ENCODE measurements at places on chromosomes 5 and 9.

GRCh38 chr5:148996270-148996669 is 66.6 kb downstream of the SH3TC2 start:
- no peak for DNase-seq

- DNase-seq = no peak
These were observed 24.9 kb downstream of the POU5F2 start for GRCh38 chr5:93716453-93716852.

DNA sequence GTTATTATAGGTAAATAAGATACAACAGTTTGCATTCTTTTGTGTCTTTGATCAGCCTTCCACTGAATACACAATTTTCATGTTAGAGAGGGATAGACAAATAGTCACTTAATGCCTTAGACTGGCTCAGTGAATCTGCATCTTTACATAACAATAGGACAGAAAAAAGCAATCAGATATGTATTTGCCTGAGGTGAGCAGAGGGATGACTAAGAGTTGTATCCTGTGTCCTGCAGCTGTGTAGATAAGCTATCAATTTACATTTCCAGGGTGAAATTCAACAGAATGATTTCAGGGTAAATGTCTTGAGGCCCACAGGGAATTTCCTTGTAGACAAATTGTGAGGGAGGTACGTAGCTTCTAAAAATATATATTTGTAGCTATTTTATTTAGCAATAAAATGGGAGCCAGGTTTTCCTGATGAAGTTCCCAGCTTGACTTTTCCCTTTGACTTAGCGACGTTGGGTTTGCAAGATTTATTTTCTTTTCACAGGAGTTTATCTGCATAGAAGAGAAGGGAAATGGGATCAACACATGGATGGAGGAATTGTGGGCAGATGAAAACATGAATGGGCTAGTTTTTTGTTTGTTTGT is 586.1 kb upstream of the CDH6 start:
- DNase-seq = no peak

DNA sequence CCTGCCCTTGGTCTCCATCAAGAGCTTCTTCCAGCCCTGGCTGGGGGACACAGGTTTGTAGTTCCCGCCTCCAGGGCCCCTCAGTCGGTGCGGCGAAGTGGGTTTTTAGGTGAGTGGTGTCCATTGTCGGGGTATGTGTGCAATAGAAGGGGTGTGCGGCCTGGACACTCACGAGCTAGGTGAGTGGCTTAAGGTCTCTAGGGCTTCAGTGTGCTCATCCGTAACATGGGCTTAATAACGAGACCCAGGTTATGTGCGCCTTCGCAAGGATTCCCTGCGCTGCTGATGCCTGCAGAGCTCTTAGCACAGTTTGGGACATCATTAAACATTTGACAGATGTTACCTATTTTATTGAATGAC is 656 bp downstream of the CEP78 start:
- DNase-seq = no peak

GRCh38 chr9:132487980-132488535 is 78.0 kb downstream of the CFAP77 start:
- DNase-seq = no peak

- no peak for DNase-seq
These were observed 40.5 kb downstream of the NCS1 start for GRCh38 chr9:130212543-130213297.

DNA sequence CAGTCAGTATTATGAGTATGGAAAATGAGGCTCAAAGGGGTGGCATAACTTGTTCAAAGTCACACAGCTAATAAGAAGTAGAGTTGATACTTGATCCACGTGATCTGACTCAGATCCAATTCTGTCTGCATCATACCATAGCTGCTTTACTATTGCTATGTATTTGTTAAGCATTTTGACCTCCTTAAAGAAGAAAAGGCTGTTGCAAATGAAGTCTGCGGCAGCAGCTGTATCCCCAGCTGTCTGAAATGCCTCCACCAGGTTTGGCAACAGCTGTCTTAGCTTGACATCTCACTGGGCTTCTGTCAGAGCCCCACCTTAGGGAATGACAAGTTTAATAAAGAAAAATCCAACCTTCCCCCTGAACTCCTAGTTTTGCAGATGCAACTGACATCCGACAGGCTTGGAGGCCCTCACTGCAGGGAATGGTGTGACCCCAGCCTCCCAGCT is 75.6 kb upstream of the SLC44A1 start:
- no peak for DNase-seq

DNA sequence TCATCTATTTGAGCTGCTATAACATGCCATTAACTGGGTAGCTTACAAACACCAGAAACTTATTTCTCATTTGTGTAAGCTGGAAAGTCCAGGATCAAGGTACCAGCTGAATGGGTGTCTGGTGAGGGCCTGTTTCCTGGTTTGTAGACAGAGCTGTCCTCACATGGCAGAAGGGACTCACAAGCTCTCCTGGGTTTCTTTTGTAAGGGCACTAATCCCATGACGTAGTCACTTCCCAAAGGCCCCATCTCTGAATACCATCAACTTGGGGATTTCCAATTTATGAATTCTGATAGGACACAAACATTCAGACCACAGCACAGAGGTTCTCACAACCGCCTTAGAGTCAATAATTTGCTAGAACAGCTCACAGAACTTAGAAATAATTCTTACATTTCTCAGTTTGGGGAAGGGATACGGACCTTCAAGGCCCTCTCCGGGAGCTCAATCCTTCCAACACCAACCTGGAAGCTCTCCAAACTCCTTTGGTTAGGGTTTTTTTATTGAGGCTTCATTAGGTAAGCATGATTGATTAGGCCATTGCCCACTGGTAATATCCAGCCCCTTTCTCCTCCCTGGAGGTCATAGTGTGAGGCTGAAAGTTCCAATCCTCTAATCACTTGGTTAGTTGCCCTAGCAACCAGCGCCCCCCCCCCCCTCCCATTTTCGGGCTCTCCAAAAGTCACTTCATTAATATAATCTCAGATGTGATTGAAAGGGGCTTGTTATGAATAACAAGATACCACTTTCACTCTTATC is 7.6 kb upstream of the DNAJA1 start:
- DNase-seq = no peak

GRCh38 chr9:80797831-80798688 is 891.3 kb downstream of the TLE1 start:
- DNase-seq = no peak

DNA sequence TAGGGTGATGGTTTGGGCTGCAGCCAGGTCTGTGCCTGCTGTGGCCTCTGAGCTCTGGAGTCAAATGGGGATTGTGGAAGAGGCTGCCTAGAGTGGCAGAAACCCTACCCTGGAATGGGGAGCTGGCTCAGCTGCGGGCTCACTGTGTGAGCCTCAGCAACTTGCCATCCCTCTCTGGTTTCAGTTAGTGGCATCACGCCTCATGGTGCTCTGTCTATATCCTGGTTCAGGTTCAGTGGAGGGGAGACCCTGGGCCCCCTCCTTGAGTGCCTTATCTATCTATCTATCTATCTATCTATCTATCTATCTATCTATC is 132.6 kb downstream of the PHF2 start:
- DNase-seq = no peak

- DNase-seq = no peak
These were observed at the start of gene PHF2 for GRCh38 chr9:93576258-93577077. Gene PHF2, plus strand, starts transcription at chr9:93576584. Its CDS starts 190 bp downstream, at chr9:93576774.

GRCh38 chr5:55903121-55903701 is 52.1 kb downstream of the IL31RA start:
- peak; percentile 55 for DNase-seq

- DNase-seq = no peak
These were observed 65.8 kb upstream of the UNC5A start for GRCh38 chr5:176744584-176744965.

DNA sequence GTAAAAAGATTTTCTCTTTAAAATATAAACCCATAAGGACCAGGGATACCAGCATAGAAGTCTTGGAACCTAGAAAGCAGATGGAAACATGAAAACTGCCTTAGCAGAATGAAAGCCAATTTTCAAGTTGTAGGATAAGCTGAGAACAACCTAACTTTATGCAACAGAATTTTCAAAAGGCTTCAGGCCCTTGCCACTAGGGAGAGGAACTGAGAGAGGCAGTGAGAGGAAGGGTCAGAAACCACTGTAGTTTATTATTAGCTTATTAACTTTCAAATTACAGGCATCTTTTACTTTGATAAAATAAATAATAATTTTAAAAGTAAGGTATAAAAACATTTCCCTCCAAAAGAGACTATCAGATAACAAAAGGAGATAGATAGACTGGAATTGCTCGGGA is 33.4 kb downstream of the FAM81B start:
- no peak for DNase-seq

- no peak for DNase-seq
These were observed 16.0 kb upstream of the AFF4 start for GRCh38 chr5:132979367-132979940.

- DNase-seq = no peak
These were observed 167.6 kb upstream of the OTULINL start for GRCh38 chr5:14414007-14414406.

- no peak for DNase-seq
These were observed 650 bp downstream of the GPR107 start for GRCh38 chr9:130054325-130054786.

DNA sequence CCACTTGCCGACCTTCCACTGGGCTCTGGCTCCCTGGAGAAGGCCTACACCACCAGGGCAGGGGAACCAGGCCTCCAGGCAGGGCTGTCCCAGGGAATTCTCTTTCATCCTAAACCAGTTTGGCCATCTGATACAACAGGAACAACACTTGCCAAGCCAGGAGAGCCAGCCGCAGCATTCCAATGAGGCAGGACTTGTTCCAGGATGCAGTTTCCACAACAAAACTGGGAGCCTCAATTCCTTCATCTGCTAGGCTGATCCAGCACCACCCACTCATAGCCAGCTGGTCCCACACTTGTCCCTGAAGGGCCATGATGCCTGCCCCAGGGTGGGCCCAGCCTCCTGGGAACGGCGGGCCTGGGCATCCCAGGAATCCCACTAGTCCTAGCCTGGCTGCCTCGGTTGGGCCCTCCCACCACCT is 26.0 kb downstream of the BICD2 start:
- DNase-seq = no peak

DNA sequence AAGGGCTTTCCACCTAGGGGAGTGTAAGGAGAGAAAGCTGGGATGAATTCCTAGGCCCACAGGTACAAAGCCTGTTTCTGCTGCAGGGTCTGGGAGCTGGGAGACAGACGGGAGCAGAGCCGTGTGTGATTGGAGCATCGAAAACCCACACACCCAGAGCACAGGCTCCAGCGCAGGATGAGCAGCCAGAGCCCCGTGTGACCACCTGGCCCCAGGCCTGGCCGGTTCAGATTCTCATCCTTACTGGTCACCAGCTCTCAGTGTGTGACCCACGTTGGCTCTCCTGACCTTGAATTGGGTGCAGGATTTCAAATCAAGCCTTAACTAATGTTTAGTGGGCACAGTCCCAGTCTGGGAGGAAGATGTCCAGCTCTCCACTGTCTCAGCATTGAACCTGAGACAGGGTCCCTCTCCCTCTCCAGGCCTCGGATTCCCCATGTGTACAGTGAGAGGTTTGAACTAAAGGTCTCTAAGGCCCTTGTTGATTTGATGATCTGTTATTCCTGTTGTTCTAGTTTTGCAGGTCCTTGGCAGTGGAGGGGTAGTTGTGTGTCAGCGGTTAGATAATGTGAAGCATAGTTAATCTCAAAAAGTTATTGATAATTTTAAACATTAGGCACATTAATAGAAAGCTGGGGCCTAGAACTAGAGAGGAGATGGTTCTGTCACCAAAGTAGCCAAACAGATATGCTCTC is 50.1 kb downstream of the PPARGC1B start:
- DNase-seq = no peak

DNA sequence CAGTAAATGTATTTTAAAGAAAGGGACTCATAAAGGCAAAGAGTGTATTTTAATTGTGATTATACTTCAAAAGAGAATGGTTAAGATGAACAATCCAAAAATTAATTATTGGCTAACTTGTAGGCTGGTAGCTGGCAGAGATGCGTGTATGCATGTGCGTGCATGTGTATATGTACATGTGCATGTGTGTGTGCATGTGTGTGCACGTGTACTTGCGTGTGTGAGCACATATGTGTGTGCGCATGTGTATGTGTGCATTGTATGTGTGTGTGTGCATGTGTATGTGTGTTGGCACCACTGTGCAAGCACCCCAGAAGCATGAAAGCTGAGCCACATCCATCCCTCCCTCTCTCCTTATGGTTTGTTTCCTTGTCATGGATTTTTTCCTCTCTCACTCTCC is 83.0 kb upstream of the SLC1A3 start:
- no peak for DNase-seq

- no peak for DNase-seq
These were observed 12.7 kb downstream of the VAV2 start for GRCh38 chr9:133979273-133979920.

DNA sequence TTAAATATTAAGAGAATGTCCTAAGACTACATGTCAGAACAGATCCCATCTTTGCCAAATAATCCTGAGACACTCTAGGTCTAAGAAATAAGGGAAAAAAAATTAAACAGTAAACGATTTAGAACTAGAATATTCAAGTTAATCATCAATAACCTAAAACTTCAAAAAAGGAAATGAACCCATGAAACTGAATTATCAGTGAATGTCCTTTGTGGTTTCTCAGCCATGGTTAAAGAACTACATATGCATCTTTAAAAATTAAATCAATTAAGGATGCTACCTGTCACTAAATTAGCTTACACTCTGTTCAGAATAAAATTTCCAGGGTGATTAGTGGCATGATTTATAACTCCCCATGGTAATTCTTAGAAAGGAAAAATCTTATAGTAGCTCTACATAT is 850.0 kb upstream of the C9orf72 start:
- no peak for DNase-seq

DNA sequence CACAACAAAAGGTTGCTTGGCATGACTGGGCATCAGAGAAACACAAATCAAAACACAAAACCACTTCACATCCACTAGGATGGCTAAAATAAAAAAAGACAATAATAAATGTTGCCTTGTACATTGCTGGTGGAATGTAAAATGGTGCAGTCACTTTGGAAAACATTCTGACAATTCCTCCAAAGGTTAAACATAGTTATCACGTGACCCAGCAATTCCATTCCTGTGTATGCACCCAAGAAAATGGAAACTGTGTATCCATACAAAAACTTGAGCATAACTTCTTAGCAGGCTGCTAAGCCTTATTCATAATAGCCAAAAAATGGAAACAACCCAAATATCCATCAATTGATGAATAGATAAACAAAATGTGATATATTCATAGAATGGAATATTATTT is 10.2 kb upstream of the SLC46A2 start:
- DNase-seq = no peak

DNA sequence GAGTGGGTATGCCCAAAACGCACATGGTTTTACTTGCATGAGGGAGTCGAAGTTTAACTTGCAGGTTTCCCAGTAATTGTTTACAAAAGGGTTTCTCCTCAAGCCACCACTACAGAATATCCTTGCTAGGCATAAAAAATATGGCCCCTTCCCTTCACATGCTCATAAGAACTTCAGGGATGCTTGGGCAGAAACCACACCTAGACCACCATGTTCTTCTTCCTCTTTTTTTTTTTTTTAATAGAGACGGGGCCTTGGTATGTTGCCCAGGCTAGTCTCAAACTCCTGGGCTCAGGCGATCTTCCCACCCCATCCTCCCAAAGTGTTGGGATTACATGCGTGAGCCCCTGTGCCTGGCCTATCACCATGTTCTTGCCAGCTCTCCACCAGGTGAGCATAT is 18.6 kb upstream of the PLIN2 start:
- no peak for DNase-seq

- DNase-seq = peak; percentile 65
These were observed 64.8 kb upstream of the RANBP6 start for GRCh38 chr9:6080154-6080716.

Data from activated T-cell treated with anti-CD3 and anti-CD28 coated beads for 24 hours (primary cell).